Activated T-cell treated with anti-CD3 and anti-CD28 coated beads for 1 hour (primary cell): ENCODE measurements at places on chromosomes 7 and 10.

- no peak for DNase-seq
Measured at GRCh38 chr10:121594623-121595350, 3.5 kb downstream of the FGFR2 start.

DNA sequence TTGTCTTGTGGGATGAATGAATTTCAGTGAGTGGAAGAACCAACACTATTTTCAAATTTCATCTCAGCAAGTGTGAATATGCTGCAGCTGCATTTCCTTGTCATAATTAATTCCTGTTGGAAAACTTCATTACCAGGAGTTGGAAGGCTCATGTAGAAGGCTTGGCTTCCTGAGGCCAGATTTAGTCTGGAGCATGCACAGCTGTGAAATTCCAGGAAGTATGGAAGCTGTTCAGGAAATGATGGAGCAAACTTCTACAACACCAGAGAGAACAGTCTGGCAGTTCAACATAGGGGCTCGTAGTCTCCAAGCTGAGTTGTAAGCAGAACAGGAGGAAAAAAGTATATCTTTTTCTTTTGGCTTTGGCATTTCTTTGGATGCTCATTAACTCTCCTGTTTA, 1439.9 kb upstream of the CELF2 start:
- no peak for DNase-seq

GRCh38 chr10:112429147-112429546, 17.6 kb downstream of the ZDHHC6 start:
- DNase-seq: no peak

DNA sequence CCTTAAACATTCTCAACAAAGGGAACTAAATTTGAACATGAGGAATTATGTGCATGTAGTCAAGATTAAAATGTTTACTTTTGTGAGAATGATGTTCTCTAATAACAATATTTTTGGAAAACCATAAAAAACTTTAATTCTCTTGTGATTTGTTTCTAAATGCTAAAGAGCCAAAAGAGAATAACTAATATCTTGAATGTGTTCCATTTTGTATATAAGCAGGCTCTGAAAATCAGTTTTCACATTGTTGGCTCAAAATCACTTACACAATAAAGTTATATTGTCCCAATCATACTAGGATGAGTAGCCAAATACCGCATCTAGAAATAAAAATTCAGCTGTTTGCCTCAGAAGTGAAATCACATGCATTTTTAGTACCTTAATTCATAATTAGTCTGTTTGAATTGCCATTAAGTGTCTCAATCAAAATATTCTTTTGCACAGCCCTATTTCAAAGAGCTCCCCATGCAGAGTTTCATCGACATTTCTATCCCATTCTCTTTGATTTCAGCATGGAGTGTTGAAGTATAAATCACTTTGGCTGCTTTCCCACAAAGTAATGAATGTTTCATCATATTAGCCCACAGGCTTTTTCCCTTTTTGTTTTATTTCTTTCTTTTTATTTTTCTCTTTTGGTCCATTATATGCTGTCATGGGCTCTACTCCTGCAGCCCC, 420.3 kb upstream of the POM121L12 start:
- no peak for DNase-seq

DNA sequence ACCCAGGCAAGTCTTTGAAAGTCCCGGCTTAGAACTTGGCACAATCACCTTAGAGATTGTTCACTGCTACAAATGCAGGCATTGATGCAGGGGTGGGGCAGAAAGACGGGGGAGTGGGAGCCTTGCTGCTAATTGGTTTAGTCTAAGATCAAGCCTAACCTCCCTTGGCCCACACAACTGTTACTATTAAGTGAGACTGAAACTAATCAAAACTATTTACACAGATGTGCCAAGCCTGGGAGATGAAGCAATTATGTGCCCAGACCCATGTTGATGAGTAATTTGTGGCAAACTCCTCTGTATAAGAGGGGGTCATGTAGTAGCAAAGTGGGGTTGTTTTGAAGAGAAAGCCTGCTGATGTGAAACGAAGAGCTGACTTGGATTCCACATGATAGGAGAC, 178.2 kb upstream of the ITGB1 start:
- DNase-seq: no peak

DNA sequence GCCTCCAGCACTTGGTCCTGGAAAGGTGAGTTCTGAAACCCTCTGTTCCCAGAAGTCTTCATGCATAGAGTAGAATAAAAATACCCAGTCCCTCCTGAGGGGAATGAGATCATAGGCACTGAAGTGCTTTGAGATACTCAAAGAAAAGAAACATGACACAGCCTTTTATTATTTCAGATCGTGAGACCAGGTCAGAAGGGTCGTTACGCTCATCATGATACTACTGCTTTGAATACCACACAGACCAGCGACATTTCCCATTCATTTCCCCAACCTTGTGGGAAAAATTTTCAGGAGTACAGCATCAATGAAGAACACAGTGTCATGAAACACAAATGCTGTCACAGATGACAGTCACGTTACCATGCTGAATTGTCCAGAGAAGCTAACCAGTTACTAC, 15.0 kb downstream of the CLRN3 start:
- DNase-seq: no peak

GRCh38 chr7:129497156-129497555, 5.2 kb upstream of the SMKR1 start:
- no peak for DNase-seq

DNA sequence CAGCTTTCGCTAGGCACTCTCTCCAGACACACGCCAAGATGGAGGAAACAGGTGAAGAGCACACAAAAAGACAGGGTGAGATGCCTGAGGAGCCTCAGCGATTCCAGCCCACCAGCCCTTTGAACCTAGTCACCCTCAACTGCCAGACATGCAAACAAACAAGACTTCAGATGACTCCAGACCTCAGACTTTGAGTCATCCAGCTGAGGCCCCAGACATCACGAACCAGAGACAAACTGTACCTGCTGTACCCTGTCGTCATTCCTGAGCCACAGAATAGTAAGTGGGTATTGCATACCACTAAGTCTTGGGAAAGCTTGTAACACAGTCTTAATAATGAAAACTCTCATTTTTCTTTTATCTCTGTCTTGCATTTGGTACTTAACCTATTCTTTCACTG, 126.6 kb upstream of the LSM8 start:
- DNase-seq: no peak

DNA sequence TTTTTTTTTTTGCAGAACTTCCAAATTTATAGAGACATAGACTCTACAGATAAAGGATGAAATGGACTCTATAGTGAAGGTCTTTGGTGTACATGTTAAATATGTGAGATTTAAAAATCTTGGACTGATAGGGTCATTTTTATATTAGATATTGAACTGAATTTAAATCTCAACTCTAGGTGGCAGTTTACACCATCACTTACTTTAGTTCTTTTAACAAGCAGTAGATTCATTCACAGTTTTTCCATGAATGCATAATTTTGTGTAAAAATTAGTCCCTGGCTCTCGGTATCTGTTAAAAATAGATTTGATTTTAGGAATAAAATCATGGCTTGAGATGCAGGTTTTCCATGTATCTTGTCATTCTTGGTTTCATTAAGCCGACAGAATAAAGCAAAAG, 31.1 kb upstream of the SNX13 start:
- no peak for DNase-seq

- no peak for DNase-seq
Measured at GRCh38 chr7:136134503-136134902, 157.3 kb upstream of the MTPN start.
